ENCODE measurements at places on chromosomes 11 and 22.

- DNase-seq = peak; percentile 48
Measured at GRCh38 chr11:75896843-75897419, 81.9 kb downstream of the UVRAG start.

DNA sequence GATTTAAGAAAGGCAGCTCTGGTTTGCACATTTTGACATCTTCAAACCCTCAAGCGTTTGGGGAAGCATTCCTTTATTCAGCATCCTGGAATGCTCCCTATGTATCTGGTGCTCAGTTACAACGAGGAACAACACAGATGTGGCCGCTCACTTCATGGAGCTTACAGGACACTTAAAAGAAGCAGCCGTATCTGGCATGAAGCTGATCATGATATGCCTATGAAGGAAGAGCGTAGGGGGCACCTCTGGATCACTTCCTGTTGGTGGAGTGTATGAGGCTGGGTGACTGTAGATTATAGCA, 72.3 kb upstream of the TP53I11 start:
- DNase-seq = no peak

GRCh38 chr11:68028802-68029545, 1.5 kb upstream of the NDUFS8 start:
- no peak for DNase-seq

DNA sequence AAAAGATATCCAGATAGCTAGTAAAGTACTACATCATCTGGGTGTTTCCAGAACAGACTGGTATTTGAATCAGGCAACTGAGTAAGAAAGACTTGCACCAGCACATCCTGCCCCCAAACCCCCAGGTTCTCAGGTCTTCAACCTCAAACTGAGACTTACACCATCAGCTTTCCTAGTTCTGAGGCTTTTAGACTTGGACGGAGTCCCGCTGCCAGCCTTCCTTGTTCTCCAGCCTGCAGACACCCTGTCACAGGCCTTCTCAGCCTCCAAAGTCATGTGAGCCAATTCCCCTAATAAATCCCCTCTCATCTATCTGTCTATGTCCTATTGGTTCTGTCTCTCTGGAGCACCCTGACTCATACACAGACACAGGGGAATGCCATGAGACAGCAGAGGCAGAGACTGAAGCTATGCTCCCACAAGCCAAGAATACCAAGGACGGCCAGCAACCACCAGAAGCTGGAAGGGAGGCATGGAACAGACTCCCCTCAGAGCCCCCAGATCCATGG, 10.9 kb downstream of the SMCO4 start:
- DNase-seq = no peak

DNA sequence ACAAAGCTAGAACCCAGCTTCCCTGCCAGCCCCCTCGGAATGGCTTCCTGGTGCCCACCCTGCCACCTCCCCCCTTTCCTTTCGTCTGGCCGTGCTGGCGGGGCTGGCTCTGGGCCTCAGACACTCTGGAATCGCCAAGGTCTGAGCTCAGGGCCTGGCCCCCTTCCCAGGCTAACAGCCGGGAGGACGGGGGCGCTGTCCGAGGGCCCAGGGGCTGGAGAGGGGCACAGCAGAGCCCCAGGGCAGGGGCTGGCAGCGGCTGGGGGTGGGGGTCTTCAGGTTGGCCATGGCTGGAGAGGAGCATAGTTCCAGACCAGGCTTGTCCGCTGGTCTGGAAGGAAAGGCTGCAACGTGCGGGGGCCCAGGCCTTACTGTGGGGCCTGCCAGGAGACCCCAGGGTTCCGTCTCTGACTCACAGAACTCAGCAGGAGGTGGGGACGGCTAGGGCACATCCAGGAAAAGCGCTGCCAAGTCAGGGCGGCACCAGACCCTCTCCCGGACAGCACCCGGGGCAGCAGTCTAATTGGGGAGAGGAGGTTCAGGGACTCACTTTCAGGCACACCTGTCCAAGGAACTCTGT, 861 bp upstream of the LTBP3 start:
- no peak for DNase-seq

DNA sequence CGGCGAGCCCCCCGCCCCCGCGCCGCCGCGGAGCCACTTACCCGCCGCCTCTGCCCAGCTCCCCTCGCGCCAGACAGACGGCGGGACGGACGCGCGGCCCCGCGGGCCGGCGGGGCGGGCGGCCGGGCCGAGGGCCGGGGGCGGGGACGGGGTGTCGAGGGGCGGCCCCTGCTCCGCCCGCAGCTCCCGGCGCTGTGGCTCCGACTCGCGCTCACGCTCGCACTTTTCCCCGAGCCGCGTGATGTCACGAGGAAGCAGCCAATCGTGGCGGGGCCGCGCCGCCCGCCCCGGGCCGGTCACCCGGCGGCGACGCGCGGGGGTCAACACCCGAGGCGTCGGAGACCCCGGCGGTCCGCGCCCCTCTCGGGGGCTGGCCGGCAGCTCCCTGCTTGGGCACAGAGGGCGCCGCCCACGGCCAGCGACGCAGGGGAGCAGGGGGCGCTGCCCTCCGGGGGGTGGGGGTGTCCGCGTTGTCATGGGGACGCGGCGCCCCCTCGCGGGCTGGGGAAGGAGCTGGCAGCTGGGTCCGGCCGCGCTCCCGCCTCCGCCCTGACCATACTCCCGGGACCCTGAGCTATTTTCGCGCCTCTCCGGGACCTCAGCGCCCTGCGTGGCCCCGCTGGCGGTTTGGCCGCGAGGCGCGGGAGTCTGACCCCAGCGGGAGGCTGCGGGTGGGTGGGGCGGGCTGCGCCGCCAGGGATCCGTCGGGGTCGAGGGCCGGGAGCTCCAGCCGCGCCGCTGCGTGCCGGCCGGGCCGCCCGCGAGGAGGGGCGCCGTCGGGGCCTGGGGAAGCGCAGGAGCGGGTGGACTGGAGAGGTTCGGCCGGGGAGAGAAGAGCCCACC, at the start of gene CHRM4:
CHRM4 (minus strand) TSS at position 199 of the 843 bp plus-strand sequence. CDS start 5,219 bp downstream, outside the sequence.
- DNase-seq = no peak

DNA sequence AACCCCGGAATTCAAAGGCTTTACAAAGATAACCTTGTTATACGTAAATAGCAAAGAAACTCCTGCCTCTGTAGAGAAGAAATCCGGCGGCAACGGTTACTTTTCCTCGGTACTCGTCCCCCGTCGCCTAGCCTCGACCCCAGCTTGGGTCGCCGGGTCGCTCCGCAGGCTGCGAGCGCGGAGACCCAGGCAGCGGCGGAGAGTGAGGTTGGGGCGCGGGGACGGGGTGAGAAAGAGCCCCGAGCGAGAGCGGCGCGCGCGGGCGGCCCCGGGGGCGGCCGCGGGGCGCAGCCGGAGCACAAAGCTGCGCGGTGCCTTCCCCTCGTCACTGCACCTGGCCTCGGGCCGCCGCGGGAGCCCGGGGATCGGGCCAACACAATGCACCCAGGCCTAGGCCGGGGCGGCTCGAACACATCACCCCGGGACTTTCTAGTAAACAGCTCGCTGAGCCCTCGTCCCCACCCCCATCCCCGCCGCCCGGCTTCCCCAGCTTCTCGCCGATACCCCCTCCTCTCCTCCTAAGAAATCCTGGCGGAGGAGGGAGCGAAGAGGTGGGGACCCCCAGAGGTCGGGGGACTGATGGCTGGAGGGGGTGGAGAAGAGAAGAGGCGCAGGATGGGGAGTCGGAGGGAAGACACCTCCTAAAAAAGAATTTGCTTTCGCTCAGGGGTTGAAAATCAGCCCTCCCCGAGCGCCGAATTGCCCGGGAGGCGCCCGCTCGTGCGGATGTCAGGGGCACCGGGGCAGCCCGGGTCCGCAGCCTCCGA, 845 bp downstream of the MPPED2 start:
- no peak for DNase-seq

GRCh38 chr11:67345920-67346819, 7.2 kb downstream of the POLD4 start:
- no peak for DNase-seq

- peak; percentile 87 for DNase-seq
Measured at GRCh38 chr11:78420255-78420764, 2.7 kb upstream of the GAB2 start.

DNA sequence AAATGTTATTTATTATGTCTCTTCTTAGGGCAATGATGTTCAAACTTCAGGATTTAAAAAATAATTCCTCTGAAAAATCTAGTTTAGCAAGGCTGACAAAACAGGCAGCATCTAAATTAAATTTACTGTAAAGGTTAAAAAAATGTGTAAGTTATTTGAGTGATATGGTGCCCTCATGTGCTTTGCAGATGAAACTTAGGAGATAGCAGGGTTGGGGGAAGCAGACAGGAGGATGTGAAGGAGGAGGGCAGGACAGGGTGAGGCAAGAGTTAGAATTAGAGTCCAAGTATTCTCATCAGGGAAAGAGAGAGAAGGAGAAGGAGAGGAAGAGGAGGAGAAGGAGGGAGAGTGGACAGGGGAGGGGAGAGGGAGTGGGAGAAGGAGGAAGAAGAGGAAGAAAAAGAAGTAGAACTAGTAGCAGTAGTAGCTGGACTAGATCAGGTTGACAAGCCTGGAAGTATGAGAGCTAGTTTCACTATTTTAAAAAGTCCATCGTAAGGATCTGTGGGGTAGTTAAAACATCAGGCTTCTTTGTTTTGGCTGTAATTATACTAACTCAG, 141.2 kb upstream of the SESN3 start:
- DNase-seq = no peak

DNA sequence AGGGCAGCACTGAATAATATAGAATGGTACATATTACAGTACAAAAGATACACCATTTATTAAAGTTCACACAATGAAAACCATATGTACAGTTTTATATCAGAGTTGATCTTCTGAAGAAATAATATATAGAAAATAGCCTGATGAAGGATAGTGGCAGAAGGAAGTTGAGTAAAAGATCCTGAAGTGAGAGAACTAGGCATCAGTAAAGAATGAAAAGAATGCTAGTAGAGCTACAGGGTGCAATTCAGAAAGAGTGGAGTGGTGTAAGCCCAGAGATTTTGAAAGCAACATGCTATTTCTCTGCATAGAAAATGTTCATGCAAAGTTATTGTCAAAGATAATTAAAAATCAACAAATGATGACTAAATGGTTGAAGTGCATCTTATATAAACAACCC, 1552.7 kb upstream of the TENM4 start:
- DNase-seq = no peak

DNA sequence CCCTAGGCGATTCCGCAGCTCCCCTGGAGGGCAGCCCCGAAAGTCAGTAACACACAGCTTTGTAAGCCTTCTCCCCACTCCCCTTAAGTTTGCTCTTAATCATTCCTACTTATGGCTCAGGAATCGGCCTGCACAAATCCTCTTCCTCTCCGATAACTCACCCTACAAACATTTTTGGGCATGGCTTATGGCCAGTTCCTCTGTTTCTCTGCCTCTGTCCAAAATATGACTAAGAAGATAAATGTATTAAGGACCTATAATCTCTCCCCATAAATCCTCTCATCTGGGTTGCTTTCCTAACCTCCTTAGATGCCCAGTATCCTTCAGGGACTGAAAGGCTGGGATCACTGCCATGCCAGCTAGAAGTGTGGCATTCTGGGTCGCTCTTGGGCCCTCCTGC, 41.0 kb downstream of the PAMR1 start:
- no peak for DNase-seq

GRCh38 chr11:6554828-6555706, 48.3 kb downstream of the RRP8 start:
- no peak for DNase-seq

GRCh38 chr22:18101536-18101935, 9.1 kb upstream of the TUBA8 start:
- no peak for DNase-seq

GRCh38 chr22:49044776-49045175, 782.9 kb downstream of the BRD1 start:
- DNase-seq = no peak

GRCh38 chr22:45884201-45885062, 92.5 kb downstream of the WNT7B start:
- no peak for DNase-seq

GRCh38 chr11:118227865-118228785, 3.3 kb upstream of the JAML start:
- DNase-seq = no peak

DNA sequence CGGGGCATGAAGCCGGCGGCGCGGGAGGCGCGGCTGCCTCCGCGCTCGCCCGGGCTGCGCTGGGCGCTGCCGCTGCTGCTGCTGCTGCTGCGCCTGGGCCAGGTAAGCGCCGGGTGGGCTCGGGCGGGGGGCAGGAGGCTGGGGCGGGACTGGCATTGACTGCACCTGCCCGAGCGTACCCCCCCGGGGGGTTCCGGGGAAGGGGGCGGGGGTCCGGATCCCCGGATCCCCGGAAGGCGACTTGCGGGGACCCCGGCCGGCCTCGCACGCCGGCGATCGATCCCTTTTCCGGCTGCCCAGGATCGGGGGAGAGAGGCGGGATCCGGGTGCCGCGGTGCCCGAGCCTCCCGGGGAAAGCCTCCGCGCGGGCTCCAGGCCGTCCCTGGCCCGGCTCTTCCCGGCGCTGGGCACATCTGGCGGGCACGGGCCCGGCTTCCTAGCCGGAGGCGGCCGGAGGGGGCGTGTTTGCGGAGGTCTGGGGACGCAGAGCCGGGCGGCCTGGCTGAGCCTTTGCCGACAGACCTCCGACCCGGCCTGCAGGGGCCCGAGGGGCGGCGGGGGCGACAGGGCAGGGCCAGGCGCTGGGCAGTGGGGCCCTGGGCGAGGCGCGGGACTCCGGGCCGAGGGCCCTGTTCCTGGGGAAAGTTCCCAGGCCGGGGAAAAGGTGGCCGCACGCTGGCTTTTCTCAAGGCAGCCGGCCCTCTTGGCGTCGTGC, 705 bp downstream of the PTPRJ start:
- DNase-seq = no peak

DNA sequence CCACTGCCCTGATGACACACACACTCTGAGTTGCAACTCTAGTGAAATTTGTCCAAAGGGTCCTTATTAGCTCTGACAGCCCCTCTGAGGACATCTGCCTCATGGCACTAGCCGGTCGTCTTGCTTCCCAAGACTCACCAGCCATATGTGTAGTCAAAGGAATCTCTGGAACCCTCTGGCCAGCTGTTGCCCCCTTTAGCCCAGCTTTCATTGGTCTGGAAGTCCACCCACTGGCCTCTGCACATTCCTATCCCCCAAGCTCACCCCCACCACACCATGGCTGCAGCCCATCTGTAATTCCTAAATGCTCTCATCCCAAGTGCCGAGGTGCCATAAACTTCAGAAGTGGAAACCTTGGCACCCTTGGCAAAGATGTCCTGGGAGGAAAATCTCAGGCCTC, 24.3 kb downstream of the SYT7 start:
- DNase-seq = no peak

DNA sequence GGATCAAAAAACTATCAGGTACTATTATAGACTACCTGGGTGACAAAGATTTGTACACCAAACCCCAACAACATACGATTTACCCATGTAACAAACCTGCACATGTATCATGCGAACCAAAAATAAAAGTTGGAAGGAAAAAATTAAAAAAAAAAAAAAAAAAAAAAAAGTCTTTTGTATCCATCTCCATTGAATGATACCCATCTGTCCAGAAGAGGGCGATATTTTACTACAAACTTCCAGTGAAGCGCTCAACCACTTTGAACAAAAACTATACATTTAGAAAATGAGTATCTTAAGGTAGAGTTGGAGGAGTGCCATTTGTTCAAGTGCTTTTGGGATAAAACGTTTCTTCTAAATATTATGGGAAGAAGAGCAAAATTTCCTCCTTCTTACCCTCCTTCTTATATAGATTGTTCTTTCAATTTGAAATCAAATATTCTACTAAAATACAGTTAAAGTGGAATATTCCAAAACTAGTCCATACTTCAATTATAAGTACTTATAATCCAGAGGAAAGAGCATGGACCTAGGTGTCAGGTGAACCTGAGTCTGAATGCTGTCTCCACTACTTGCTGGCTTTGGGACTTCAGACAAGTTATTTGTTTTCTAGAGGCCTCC, 23.3 kb downstream of the ARL14EP start:
- DNase-seq = peak; percentile 75

GRCh38 chr11:12144330-12145174, 34.2 kb downstream of the MICAL2 start:
- DNase-seq = no peak

- no peak for DNase-seq
Measured at GRCh38 chr22:29165321-29166060, 40.2 kb upstream of the EMID1 start.
